ENCODE measurements at places on chromosomes 6 and 20. TPM values are rescaled to one million over a fixed set of nuclear protein-coding genes. Genes with fewer than 3 reads are reported as not detected.

Gene OXT
- not detected for total RNA-seq

Gene PSMF1
- 133 TPM for total RNA-seq

Gene PGC
- total RNA-seq, result 1,050 TPM

Gene PSORS1C2
- total RNA-seq, result not detected

Gene CFAP206
- 0.26 TPM for total RNA-seq

Gene SLC44A4
- total RNA-seq, result 23.1 TPM

Data from upper lobe of right lung (tissue), 1 donor.